C1 segment of cervical spinal cord (tissue), 14 donors: ENCODE measurements at places on chromosomes 13 and 19.

DNA sequence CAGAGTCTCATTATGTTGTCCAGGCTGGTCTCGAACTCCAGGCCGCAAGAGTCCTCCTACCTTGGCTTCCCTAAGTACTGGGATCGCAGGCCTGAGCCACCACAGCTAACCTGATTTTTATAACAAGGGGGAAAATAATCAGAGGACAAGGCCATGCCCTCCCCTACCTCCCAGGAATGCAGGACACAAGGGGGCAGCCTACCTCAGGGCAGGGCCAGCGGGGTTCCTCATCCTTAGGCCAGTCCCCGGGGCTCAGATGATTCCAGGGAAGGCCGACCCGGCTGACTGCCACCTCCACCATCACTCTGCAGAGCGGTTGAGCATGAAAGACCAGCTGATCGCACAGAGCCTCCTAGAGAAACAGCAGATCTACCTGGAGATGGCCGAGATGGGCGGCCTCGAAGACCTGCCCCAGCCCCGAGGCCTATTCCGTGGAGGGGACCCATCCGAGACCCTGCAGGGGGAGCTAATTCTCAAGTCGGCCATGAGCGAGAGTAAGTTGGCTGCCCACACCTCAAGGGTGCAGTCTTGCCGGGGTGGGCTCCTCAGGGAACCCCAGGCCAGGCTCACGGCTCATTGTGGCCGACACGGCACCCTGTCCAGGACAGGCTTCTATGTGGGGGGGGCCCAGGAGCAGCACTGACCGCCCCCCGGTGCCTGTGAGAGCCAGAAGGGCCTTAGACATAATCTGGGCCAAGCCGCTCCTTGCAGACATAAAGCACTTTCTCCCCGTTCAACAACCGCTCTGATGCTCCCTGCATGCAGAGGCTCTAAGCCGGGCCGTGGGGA lies 26.8 kb downstream of the PEX11G start:
- DNase-seq = no peak

DNA sequence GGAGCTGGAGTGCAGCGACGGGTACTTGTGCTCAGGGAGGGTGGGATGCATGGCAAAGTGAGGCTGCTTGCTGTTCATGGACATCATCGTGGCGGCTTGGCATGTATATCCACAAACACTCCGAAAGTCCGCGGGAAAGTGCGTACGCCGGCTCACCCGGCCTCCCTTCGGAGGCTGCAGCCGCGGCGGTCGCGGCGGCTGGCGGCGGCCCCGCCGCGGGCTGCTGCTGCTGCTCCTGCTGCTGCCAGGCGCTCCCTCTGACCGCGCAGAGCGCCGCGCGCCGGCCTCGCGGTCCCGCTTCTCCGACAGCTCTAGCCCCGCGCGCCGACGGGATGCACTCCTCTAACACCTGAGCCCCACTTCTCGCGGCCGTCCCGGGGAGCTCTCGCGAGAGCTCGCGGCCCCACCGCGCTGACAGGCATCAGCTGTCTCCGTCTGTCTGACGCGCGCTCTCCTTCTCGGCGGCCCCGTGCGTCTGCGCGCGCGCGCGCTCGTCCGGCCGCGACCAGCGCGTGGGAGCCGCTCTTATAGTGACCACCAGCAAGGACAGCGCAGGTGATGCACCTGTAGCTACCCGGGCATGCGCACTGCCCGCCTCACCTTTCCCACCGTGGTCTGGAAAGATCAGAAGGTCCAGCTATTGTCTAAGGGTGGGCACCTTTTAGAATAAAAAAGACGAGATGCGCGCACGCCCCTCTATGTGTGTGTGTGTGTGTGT lies at the start of gene POU4F1:
POU4F1 (minus strand) TSS at position 313 of the 718 bp plus-strand sequence; CDS start at position 87, 226 bp downstream.
- no peak for DNase-seq

- DNase-seq = no peak
These were observed 20.4 kb downstream of the MAU2 start for GRCh38 chr19:19341026-19341425.

DNA sequence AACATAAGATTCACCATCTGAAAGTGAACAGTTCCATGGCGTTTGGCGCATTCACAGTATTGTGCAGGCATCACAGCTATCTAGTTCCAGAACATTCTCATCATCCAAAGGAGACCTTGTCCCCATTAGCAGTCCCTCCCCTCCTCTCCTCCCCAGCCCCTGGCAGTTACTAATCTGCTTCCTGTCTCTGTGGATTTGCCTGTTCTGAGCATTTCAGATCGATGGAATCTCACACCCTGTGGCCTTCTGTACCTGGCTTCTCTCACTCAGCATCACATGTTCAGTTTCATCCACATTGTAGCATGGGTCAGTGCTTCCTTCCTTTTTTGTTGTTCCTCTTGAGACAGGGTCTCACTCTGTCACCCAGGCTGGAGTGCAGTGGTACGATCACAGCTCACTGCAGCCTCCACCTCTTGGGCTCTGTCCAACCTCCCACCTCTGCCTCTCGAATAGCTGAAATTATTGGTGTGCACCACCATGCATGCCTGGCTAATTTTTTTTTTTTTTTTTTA lies 34.6 kb downstream of the CRTC1 start:
- no peak for DNase-seq

- DNase-seq = peak; percentile 52
These were observed 155.0 kb upstream of the SERP2 start for GRCh38 chr13:44218501-44219240.

- DNase-seq = no peak
These were observed 1556.2 kb downstream of the SLITRK5 start for GRCh38 chr13:89227356-89227755.

GRCh38 chr13:21971662-21972621 lies 301.1 kb downstream of the FGF9 start:
- no peak for DNase-seq

GRCh38 chr13:88800505-88800904 lies 1129.3 kb downstream of the SLITRK5 start:
- no peak for DNase-seq

DNA sequence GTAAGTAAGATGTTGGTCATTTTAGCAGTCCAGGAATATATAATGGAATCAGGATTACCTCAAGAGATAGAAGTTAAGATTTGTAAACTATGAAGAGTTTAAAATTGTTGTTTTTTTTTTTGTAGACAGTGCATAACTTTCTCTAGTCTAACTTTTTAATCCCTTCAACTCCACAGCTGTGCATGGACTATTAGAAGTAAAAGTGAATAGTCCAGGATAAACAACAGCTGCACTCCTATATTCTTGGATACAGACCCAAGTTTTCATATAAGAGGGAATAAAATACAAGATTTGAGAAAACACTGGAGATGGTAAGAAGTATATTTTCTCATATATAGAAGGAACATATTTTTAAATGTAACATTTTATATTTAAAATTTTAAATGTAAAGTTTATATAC lies 1509.9 kb downstream of the SLITRK5 start:
- no peak for DNase-seq

- no peak for DNase-seq
These were observed 151.3 kb upstream of the UQCRFS1 start for GRCh38 chr19:29364224-29364726.

DNA sequence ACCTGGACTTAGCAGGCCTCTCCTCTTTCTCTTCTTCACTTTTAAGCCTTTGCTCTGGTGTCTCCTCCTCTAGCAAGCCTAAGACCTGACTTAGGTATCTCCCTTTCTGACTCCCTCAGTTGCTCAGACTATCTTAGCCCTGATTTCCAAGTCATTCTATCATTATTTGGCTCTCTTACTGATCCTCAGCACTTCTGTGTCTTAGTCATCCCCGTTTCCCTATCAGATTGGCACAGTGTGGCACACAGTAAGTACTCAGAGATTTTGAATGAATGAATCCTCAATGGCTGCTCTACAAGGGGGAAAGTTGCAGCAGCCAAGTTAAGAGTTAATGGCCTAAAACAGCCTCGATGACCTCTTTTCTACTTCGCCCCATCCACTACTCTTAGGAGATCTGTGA lies 8.2 kb downstream of the KCTD12 start:
- DNase-seq = no peak

DNA sequence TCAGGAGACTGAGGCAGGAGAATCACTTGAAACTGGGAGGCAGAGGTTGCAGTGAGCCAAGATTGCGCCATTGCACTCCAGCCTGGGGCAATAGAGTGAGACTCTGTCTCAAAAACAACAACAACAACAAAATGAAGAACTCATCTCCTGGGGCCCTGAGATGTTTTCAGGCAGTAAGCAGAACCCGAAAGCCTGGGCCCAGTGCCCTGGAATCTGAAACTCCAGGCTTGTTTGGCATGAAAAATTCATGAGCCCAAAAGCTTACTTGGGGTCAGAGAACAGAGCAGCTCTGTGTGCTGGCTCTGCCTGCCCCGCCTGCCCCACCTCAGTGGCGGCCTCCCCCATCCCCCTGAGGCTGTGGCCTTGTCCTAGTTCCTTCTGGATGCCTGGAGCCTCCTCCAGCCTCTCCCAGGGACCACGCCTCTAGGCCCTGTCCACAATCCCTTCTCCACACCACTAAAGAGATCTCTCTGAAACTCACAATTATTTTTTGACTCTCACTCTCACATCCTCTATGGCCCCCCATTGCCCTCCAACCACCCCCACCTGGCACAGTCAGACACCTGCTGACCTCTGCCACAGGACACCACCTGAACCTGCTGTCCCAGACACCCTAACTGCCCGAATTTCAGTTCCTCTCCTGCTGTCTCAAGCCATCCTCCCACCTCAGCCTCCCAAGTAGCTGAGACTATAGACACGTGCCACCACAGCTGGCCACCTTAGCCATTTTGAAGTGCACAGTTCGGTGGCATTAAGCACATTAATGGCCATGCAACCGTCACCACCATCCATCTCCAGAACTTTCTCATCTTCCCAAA lies 6.9 kb upstream of the AP1M2 start:
- peak; percentile 63 for DNase-seq

DNA sequence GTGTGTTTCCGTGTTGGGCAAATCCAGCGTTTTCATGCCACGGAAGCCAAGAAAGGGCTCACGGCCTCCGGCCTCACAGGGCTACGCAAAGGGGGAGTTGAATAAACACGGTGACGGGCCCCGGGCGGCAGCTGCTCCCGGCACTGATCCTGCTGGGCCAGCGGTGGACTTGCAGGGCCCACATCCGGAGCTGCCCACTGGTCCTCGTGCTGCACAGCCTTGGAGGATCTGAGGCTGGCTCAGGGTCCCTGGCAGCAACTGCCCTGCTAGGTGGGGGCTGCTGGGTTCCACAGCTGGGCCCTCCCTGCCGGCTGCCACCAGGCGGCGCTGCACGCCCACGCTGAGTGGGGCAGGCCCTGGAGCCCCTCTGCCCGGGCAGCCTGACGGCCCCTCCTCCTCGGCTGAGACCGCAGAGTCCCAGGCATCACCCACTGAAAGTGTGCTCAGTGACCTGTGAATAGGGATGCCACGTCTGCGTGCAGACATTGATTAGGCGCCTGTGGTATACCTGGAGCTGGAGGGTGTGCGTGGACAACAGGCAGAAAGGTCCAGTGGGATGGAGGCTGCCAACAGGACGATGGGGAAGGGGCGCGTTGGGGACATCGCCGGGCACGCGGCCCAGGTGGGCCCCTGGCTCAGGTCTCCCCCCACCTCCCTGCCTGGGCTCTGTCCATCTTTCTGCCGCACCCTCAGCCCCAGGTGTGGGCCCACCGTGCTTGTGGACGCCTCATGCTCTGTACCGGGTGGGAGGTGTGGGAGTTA lies 5.3 kb upstream of the HCN2 start:
- no peak for DNase-seq

DNA sequence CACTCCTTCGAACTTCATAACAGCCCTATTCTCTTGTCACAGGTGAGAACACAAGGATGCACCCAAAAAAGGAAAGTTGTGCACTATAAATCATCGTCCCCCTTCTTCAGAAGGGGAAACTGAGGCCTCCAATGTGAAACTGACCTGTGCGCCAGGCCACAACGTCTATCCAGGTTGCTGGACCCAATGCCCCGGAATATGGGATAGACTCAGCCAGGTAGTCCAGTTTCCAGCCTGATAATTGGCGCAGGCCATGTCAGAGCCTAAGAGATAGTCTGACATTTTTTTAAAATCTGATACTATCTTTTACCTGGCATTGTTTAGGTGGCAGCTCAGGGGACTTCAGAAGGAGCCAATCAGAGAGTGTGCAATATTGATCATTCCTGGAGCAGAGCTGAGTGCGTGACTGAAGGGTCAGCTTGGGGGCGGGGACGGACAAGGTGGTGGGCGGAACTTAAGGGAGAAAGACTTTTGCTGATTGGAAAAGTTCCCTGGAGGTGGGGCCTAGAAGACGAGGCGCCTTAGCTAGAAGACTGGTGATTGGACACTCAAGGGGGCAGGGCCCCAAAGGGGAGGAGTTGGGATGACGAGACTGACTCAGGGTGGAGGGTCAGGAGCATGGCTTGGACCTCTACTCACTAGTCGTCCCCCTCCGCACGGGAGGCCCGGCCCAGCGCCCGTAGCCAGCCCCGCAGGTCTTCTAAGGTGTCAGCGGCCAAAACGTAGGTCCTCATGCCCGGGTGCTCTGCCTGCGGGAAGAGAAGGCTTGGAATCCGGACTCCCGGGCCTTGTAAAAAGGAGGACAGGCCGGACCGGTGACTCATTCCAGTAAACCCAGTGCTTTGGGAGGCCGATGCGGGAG lies 8.5 kb downstream of the PLEKHA4 start:
- DNase-seq = no peak

DNA sequence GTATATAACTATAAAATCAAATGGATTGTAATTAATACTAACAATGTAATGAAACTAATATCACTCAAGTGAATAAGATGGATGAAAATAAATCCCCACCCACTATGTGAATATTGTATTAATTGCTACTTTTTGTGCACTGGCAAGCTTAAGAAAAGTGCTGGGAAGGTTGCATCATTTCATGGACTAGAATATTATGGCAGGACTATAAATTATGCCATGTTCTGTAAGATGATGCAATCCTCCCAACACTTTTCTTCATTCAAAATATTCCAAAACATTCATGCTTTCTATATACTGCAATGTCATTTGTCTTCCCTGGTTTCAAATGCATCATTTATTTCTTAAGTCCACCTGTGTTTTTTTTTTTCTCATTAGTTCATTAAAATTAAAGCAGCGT lies 457.6 kb upstream of the GPC6 start:
- DNase-seq = no peak

- DNase-seq = no peak
These were observed 535 bp downstream of the COL5A3 start for GRCh38 chr19:10009714-10010224.

- DNase-seq = no peak
These were observed 3.9 kb downstream of the VSIG10L start for GRCh38 chr19:51337861-51338562.

DNA sequence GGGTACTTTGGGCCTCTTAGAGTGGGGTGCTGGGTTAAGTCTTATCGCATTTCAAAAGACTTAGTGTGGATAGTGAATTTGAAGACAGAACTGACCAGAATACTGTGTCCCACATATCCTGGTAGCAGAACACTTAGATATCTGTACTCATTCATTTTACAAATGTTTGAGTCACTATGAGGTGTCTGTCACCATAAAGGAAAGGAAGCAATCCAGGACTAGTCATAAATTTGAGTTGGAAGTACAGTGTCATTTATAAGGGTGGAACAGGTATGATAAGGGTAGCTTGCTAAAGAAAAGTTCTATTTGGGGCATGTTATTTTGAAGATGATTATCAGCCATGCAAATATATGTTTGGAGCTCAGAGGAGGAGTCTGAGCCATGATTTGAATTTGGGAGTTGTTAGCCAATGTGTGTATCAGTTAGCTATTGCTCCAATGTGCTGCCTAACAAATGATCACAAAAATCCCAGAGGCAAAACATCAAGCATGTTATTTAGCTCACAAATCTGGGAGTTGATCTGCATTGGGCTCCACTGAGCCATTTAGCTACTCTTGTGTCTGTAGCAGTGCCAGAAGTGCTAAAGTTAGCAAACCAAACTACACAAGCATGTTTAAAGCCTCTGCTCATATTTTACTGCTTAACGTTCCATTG lies 20.3 kb downstream of the ZNF699 start:
- DNase-seq = no peak

GRCh38 chr13:29476046-29476445 lies 119.4 kb downstream of the SLC7A1 start:
- no peak for DNase-seq
